GM10248 (cell line): ENCODE measurements at places on chromosomes 7 and 10.

GRCh38 chr7:25261545-25262140 lies 33.4 kb upstream of the NPVF start:
- no peak for DNase-seq

GRCh38 chr10:16845248-16845647 lies 28.0 kb upstream of the RSU1 start:
- DNase-seq = no peak

DNA sequence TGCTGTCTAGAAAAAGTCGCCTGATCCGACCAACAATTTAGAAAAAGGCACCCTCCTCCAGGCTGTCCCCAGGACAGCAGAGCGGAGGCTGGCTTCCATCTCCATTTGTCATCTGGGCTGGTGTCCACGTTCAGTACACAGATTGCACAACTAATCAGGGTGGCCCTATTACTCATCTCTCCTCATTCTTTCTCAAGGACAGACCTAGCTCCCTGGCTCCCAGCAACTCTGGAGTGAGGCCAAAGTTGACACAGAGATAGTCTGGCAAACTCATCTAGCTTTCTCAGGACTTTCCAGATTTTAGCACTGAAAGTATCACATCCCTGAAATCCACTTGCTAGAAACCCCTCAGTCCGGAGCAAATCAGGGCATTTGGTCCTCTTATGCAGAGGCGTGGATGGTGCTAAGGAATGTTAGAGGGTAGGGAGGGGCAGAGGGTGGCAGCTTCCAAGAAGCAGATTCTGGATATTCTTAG lies 75.1 kb downstream of the DNAH11 start:
- no peak for DNase-seq

DNA sequence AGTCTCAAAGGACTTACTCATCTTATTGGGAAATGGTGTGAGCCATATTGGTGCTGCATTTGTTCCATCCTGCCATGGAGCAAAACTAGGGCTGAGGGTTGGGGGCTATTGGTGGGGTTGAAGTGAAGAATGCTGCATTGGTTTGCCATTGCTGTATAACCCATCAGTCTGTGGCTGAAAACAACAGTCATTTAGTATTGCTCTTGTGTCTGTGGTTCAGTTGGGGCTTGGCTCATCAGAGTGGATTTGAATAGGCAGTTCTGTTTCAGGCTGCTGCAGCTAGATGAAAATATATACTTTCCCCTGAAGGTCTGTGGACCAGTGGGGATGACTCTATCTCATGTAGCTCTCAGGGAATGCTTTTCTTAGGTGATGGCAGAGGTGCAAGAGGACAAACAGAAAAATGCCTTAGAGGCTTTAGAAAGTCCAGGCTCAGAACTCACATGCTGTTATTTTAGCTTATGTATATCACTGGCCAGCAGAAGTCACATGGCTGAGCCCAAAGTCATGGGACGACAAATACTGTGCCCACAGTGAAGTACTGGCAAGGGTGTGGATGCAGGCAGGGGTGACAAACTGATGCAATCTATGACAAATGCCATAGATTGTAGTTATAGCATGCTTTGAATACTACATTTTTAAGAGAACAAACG lies 15.2 kb upstream of the EXOC6 start:
- no peak for DNase-seq

- DNase-seq = no peak
Measured at GRCh38 chr7:137474540-137475026, 131.1 kb upstream of the PTN start.

GRCh38 chr10:129615921-129616525 lies 149.0 kb downstream of the MGMT start:
- no peak for DNase-seq

DNA sequence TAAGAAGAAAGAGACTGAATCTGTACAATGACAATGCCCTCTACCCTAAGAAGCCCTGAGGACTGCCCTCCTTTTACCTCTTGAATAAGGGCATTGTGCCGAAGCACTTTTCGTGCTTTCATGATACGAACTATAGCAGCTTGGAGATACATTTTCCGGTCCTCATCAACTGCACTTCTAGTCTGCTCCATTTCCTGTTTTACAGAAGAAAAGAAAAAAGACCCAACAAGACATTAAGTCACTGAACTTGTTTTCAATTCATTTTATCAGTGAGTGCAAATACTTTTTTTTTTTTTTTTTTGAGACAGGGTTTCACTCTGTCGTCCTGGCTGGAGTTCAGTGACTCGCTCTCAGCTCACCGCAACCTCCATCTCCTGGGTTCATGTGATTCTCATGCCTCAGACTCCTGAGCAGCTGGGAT lies 78.4 kb downstream of the CUL2 start:
- DNase-seq = no peak

- DNase-seq = no peak
Measured at GRCh38 chr7:90187507-90188050, 24.0 kb upstream of the STEAP2 start.

- no peak for DNase-seq
Measured at GRCh38 chr10:6070660-6071059, 8.5 kb upstream of the IL2RA start.

GRCh38 chr7:74655768-74656440 lies 1.6 kb upstream of the GTF2I start:
- no peak for DNase-seq

GRCh38 chr7:82044497-82045080 lies 274.7 kb upstream of the HGF start:
- no peak for DNase-seq

DNA sequence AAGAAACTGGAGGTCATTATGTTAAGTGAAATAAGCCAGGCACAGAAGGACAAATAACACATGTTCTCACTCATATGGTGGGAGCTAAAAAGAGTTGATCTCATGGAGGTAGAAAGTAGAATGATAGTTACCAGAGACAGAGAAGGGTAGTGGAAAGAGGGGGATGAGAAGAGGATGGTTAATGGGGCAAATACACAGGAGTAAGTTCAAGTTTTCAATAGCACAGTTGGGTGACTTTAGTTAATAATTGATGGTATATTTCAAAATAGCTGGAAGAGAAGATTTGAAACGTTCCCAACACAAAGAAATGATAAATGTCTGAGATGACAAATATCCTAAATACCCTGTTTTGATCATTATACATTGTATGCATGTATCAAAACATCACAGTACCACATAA lies 261.8 kb downstream of the THSD7A start:
- no peak for DNase-seq

DNA sequence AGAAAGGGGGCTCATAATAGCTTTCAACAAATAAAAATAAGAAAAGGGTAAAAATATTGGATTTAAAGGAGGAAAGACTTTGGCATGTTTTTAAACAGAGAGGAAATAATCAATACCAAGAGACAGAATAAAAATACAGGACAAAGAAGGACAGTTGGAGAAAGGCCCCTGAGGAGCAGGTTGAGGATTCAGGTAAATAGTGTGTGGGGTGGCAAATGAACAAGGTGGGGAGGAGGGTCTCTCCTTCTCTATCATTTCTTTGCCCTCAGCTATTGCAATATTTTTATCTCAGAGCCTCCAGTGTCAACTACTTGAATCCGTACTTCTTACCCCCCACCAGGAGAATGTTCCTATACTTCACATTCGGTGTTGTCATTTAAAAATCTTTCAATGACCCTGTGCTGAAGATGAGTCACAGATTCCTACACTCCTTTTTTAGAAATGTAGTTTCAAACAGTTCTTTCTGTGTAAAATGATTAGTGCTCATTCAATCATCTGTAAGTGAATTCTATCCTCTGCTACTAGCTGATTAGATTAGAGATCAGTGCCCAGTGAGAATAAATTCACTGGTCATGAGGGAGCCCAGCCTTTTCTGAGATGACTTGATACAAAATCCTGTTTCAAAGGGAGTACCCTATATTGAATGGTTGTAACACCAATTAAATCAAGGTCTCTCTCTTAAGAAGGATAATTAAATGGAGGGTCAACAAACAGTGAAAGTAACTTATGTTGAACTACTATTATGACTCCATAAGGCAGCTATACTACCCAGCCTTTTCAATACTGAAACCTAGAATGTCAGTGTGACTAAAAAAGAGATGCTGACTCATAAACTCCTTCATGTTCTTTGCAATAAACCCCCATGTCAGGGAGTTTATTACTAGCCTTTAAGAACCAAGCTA lies 50.4 kb upstream of the WNT16 start:
- DNase-seq = peak; percentile 67

DNA sequence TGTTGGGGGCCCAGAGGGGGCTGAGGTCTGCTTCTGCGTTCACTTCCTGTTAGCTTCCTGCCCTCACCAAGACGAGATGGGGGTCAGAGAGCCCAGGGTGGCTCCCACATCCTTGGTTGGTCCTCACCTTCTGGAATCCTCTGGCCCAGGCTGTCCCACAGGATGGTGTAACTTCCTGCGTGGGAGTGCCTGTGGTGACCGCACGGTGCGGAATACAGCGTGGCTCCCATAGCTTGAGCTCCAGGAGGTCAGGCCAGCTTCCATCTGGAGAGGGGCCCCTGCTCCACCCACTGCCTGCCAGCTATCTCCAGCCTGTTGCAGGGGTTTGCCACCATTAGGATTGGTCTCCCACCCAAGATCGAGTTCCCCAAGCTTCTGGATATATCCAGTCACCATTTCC lies 681.2 kb upstream of the FOXK1 start:
- DNase-seq = no peak

- peak; percentile 54 for DNase-seq
Measured at GRCh38 chr10:124289851-124290795, 128.6 kb downstream of the OAT start.

GRCh38 chr7:139822855-139823254 lies 6.2 kb upstream of the TBXAS1 start:
- DNase-seq = no peak

GRCh38 chr7:82672078-82672477 lies 228.5 kb upstream of the CACNA2D1 start:
- DNase-seq = no peak

DNA sequence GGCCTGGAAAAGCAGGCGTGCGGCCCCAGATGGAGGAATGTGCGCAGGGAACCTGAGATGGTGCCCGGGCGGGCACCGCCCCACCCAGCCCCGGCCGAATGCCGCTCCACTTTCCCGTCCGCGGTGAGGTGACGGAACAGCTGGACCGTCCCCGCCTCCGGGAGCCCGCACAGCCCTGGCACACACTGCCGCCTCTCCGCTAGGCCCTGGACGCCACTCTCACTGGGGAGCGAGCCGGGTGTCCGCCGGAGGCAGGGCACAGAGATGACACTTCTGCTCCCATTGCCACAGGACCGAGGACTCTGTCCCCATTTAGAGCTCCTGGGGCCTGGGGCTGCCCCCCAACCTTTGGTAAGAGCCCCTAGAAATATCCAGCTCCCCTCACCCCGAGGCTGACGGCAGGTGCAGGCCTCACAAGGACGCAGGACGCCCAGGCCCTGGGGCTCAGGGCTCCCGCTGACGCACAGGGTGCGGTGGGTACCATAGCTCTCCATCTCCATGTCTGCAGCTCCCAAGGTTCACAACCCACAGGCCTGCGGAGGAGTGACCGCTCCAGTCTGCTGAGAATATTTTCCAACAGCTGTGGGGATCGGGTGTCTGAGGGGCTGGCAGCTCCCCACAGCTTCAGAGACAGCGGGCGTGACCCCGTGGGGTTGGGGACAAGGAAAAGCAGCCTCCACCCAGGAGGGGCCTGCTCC lies 52.2 kb upstream of the PDGFA start:
- no peak for DNase-seq

- no peak for DNase-seq
Measured at GRCh38 chr7:81527651-81528050, 242.2 kb downstream of the HGF start.

- peak; percentile 37 for DNase-seq
Measured at GRCh38 chr10:50512743-50513416, 110.9 kb downstream of the SGMS1 start.

DNA sequence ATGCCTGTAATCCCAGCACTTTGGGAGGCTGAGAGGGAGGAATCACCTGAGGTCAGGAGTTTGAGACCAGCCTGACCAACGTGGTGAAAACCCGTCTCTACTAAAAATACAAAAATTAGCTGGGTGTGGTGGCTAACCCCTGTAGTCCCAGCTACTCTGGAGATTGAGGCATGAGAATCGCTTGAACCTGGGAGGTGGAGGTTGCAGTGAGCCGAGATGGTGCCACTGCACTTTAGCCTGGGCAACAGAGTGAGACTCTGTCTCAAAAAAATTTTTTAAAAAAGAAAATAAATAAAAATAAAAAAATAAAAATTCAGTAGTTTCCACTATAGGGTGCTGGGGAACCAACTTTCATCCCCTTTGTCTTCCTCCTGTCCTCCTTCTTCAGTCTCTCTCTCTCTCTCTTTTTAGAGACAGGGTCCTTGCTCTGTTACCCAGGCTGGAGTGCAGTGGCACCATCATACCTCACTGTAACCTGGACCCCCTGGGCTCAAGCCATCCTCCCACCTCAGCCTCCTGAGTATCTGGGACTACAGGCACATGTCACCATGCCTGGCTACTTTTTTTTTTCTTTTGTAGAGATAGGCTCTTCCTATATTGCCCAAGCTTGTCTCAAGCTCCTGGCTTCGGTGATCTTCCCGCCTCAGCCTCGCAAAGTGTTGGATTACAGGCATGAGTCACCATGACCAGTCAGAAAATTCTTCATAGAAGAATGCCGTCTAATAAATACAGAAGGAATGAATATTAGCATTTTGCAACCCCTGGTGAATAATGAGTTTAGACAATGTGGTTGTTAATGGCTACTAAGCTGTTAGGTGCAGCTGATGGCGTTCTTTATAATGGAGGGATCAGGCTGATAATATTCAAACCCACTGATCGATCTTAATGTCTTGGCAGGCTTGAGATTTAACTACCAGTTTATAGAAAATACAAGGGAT lies 20.6 kb downstream of the RBM20 start:
- DNase-seq = no peak

- no peak for DNase-seq
Measured at GRCh38 chr7:12539681-12540080, 30.8 kb upstream of the SCIN start.

DNA sequence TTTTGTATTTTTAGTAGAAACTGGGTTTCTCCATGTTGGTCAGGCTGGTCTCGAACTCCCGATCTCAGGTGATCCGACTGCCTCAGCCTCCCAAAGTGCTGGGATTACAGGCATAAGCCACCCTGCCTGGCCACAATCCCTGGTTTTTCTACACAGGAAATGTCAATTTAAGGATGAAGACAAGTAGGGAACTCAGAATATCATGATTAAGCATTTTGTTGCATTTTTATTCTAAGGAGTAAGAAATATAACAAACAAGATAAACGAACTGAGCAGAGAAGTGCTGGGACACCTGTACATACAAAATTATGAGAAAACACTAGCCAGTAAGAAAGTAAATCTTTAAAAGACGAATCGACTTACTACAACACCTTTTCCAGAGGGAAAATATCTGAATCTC lies 69.3 kb downstream of the CUBN start:
- no peak for DNase-seq

DNA sequence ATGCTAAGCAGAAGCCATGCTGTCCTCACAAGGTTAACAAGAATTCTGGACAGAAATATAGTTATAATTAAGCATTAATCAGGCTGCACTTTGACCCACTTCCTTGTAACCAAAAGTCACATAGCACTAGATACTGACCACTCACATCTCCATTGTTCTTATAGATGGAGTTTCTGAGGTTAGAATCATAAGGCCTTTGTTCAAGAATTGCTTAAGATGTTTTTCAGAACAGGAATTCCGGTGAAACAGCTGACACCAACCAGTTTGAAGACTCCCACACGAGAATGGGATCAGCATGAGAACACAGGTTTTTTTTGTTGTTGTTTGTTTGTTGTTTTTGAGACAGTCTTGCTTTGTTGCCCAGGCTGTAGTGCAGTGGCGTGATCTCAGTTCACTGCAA lies 488.3 kb upstream of the NRP1 start:
- no peak for DNase-seq
